Lower lobe of right lung (tissue), 2 donors: ENCODE measurements at places on chromosomes 5 and 9. TPM values are rescaled to one million over a fixed set of nuclear protein-coding genes. Genes with fewer than 3 reads are reported as not detected.

DNA sequence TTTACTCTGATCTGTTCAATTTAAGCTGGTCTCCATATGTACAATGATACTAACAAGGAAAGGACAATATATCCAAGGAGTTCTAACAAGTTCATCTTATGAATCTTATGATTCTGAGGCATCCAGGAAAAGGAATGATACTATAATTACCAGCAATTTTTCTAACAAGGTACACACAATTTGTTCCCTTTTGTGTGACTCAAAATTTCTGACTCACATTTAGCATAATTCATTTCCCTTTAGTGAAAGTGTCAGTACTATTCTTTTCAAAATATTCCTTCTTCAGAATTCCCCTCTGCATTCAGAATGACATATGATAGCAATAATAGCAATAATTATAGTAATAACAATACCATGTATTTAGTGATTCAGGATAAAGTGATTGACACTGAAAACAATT, 594.8 kb downstream of the DMRTA1 start:
- no peak for DNase-seq

DNA sequence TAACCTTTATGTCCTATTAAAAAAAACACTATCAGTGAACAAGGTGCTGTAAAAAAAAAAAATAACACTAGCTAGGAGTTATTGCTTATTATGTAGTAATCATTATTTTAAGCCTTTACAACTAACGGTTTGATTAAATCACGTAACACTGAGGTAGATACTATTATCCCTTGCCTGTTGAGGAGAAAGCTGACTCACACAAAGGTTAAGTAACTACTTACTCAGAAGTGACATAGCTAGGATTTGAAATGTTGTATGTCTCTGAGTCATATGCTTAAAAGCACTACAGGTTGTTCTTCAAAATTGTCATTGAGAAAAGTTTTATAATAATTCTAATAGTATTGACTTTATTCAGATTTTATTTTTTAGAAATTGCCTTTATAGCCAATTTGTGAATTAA, 8.8 kb downstream of the TENT2 start:
- no peak for DNase-seq

Gene PROB1
- total RNA-seq: 0.86 TPM

- DNase-seq: no peak
These were observed 779.9 kb upstream of the CDH6 start for GRCh38 chr5:30413540-30413939.

DNA sequence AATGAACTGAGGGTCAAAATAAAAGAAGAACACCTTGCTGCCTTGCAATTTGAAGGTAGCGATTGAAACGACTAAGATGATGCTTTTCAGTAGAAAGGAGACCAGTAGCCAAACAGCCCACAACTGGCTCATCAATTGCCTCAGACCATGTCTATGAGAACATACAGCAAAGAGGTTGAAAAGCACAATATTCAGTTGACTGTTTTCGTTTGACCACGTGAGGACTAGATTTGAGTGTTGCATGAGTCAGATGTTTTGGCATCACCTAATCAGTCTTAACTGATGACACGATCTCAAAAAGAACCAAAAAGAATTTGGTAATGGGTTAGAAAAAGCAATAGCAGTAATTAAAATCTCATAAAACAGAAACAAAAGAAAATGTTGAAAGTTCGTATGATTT, 82.7 kb upstream of the IL7R start:
- no peak for DNase-seq

GRCh38 chr9:79145442-79145841, 426.3 kb upstream of the TLE4 start:
- DNase-seq: no peak

GRCh38 chr5:33808699-33809098, 83.1 kb downstream of the ADAMTS12 start:
- DNase-seq: no peak

GRCh38 chr9:117265253-117265652, 149.6 kb downstream of the ASTN2 start:
- DNase-seq: no peak

DNA sequence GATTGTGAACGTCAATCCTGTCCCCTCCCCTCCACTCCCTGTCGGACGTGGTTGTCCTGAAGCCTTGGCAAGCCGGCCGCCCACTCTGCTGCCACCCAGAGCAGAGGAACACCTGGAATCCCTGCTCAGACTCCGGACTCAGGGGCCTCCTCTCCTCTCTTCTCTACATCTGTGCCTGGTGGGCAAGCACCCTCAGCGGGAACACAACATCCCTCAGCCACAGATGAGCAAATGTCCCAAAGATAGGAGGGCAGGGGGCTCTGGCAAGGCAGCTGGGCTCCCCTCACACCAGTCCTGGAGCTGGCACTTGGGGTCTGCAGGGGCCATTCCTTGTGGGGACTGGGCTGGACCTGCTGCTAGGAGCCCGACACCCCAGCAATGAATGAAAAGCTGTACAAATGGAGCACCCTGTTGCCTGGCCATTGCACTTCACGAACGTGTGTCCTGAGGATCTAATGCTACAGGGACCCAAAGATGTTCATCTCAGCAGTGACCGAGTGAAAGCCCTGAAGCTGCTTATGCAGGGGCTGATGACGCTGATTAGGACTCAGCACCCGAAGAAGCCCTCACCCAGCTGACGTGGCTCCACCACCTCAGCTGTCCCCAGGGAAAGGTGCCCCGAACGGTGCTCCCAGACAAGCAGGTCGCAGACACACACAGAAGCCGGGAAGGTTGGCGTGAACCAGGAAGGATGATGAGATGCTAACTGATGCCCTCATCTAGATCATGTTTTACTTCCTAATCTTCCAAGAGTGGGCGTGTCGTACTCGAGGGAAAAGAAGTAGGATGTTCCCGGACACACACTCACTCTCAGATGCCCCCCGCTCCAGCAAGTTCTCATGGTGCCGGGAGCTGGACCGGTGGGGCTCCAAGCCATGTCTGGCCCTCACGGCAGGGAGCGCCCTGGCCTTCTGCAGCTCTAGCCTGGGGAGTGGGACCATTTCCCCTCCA, 177.0 kb upstream of the PPP1R26 start:
- no peak for DNase-seq

DNA sequence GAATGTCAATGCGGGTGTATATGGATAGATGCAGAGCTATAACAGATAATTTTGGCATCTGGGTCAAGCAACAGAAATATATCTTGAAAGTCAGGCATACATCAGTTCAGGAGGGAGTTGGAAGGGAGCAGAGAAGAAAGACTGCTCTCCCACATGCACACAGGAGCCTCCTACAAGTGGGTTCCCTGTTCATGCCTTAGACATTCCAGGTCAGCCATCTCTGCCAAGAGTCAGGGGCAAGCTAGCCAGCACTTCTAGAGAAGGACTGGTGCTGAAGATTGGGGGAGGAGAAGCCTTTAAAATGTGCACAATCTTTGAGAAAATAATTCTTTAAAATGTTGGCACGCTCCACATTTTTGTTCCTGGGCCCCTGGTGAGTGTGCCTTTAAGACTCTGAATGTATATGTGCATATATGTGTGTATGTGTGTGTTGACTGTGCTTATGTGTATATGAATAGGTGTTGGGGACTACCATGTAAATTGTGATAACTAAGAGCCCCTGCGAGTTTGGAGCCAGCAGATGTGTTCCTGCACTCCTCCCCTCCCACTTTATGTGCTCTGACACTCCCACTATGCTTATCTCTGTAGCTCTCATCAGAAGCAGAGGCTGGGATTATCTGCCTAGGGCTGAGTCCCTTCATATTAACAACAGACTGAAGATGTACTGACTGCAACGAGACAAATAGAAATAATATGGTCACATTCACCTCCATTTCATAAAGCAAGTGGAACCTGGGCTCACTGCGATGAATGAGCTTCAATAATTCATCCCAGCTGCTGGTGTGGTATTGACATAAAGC, 21.5 kb upstream of the DELE1 start:
- DNase-seq: no peak
